Activated CD4-positive, alpha-beta T cell treated with anti-CD3 and anti-CD28 coated beads, Interleukin-2, amount 50 U/mL, for 4 hours (primary cell): ENCODE measurements at places on chromosomes 5 and 9.

GRCh38 chr5:60738461-60738860 lies 38.5 kb upstream of the DEPDC1B start:
- no peak for DNase-seq

GRCh38 chr9:86600977-86601376 lies 246.8 kb upstream of the TUT7 start:
- no peak for DNase-seq

DNA sequence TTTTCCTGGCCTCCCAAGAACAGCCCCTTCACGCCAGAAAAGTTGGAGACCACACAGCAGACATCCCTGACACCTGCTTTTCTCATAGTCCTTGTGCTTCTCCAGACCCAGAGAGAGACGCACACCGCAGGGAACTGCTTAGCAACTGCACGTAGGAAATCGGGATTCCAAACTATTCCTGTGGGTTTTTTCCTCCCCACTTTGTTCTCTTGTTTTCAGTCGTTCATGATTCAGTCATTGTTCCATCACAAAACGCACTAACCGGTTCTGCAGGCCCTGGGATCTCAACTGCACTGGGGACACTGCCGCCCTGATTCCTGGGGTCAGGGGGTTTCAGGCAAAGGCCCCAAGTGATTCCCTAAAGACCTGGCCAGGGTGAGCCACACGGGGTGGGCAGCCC lies 588.0 kb upstream of the KLF4 start:
- no peak for DNase-seq

DNA sequence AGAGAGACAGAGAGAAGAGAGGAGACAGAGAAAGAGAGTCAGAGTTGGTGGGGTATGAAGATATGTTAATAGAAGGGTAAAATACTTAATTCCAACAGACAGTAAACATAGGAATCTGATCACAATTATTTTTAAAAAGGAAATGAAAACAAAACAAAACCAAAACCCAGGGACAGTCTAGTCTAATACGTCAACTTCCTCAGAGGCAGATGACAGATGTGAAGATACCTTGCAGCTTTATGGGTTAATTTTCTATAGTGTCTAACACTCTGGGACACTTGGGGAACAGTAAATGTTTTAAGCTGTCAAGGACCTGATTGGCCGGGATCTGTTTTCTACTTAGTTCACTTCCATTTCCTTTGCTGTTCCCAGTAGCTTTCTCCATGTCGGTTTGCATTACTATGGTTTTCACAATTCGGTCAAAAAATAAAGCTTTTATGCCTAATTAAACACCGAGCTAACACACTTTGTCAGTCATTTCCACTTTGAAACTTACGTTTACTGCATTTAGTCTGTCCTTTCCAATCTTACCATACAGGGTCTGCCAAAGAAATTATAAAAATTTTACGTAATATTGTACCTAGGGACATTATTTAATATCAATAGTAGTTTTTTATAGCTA lies 216.5 kb downstream of the MCTP1 start:
- DNase-seq, result no peak

DNA sequence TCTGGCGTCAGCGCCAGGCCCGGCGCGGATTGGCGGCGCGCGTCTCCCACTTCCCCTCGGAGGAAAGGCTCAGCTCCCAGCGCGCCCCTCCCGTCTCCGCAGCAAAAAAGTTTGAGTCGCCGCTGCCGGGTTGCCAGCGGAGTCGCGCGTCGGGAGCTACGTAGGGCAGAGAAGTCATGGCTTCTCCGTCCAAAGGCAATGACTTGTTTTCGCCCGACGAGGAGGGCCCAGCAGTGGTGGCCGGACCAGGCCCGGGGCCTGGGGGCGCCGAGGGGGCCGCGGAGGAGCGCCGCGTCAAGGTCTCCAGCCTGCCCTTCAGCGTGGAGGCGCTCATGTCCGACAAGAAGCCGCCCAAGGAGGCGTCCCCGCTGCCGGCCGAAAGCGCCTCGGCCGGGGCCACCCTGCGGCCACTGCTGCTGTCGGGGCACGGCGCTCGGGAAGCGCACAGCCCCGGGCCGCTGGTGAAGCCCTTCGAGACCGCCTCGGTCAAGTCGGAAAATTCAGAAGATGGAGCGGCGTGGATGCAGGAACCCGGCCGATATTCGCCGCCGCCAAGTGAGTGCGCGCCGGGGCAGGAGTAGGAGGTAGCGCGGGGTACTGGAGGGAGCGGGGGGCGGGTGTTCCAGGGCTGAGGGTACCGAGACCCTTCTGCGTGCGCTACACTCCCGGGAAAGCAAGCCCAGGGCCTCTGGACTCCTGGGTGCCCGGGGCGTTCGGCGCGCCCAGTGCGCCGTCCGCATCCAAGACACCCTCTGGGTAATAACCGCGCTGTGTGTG lies at the start of gene MSX2:
Gene MSX2 (plus strand): TSS at position 99 of the 777 bp plus-strand sequence. CDS start 78 bp downstream, at position 177.
- DNase-seq, result no peak

DNA sequence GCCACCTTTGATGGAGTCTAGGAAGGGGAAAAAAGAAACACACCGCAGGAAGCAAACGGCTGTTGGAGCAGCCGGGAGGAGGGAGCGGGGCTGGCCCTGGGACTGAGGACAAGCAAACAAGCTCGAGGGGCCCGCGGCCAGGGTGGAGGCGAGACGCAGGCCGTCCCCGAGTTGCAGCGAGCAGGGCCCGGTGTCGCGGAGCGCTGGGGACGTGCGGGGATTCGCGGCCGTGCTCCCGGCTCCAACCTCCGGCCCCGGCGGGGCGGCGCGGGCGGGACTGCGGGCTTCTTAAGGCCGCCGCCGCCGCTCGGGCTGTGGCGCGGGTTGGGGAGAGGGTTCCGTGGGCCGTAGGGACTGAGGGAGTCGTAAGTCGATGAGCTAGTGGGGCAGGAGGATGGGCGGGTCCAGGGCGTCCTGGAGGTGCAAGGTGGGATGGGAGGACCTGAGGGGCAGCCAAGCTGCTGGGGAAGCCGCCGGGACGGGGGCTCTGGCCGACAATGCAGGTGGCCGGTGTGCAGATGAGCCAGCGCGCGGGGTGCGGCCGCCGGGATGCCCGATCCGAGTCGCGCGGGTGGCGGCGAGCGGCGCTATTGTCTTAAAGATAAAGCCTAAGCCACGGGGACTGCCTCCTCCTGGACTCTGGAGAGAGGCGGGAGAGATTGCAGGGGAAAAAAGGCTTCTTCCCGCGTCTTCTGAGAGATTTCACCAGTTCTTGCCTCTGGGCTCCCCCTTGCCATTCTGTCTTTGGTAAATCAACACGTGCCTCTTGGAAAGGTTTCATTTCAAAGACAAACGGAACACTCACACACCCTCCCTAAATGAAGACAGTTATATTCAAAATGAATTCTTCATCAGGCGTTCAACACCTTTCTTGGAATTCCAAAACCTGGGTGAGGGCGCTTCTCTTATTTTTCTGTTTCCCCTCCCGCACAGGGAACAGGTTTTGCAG lies 1.6 kb upstream of the HAPLN1 start:
- no peak for DNase-seq

DNA sequence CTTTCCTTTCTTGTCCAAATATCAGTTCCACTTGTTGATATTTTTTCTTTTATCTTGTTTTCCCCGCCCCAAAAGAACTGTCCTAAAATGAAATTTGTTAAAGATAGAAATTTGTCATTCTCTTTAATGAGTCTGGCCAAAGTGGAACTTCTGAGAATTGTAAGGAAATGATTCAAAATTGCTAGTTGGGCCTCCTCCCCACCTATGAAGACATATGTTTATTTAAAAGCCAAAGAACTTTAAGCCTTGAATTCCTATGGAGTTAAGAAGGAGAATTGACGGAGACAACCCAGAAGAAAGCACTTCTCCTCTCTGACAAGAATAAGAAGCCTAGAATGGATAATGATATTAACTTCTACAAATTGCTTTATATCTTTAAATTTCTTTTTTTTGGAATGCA lies 59.1 kb upstream of the ALDH1A1 start:
- DNase-seq, result no peak
